ENCODE measurements at places on chromosomes 3 and 15.

- ATAC-seq, result no peak
Observed at GRCh38 chr3:13507570-13508339, 27.6 kb downstream of the HDAC11 start.

DNA sequence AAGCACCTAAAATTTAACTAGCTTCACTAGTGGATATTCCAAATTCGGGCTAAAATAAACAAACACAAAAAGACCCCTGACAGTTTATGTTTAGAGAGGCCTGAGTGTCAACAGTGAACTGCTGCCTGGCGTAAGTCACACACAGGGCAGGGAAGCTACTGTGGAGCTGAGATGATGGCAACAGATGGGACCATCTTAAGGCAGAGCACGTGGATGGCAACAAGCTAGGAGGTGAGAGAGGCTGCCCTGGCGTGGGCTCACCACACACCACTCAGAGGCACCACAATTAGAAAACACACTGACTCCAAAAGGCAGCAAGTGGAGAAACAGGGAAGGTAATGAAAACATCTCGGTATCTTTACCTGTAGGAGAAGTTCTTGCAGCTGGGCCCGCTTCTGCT is 93.3 kb downstream of the ATP1B3 start:
- no peak for ATAC-seq

DNA sequence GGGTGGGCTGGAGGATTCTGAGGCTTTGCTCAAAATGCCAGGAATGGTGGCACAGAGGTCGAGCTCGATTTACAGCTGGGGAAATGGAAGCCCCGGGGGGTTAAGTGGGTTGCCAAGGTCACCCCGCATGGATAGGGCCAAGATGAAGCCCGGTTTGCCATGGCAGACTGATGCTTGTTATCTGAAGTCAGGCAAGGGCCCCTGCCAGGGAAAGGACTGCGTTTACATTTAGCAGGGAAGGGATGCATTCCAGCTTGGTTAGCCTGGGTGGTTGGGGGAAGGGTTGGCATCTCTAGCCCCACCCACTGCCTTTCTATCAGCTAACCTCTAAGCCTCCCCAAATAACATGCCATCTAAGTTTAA is 79.0 kb downstream of the RPLP1 start:
- no peak for ATAC-seq

DNA sequence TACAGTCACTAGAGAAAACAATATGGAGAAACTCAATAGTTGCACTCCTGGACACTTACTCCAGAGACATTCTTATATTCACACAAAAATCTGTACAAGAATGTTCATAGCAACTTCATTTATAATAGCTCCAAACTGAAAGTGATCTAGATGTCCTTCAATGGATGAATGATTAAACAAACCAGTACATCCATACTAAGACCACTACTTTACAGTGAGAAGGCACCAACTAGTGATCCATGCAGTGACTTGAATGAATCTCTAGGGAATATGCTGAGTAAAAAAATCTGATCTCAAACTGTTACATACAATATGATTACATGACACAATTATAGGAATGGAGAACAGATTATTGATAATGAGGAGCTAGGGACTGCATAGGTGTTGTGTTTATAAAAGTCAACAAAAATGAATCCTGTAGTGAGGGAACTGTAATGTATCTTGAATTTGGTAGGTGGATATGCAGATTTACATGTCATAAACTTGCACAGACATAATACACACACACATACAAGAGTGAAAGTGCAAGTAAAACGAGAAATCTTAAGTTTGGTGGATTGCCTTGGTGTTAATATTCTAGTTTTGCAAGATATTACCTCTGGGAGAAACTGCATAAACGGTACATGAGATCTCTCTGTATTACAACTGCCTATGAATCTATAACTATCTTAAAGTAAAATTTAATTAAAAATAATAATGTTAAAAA is 85.7 kb downstream of the SPATA16 start:
- no peak for ATAC-seq

Measured in activated CD4-positive, CD25-positive, alpha-beta regulatory T cell treated with anti-CD3 and anti-CD28 coated beads, Interleukin-2, amount 50 U/mL, for 24 hours (primary cell).